Stimulated activated CD8-positive, alpha-beta memory T cell treated with anti-CD3 and anti-CD28 coated beads, Interleukin-4, amount 100 ng/mL, for 4 hours (primary cell): ENCODE measurements at places on chromosomes 3 and 15.

DNA sequence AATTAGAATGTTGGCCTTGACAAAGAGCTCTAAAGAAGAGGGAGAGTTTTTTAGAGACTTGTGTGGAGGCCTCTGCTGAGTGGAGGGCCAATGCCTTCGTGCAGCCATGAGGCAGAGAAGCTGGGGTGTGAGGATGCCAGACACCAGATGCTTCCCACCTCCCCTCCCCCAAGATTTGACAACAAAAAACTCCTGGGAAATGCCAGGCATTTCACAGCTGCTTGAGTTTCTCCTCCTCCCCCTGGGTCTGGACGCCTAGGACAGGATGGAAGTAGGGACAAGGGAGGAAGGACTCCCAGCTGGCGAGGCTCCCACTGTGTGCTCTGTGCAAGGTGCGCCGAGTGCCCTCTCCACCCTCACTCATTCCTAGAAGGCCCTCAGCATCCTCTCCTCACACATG lies 20.1 kb downstream of the TGM4 start:
- DNase-seq = no peak

GRCh38 chr3:190044974-190045373 lies 75.7 kb downstream of the P3H2 start:
- no peak for DNase-seq

- DNase-seq = no peak
Observed at GRCh38 chr15:36617529-36618196, 38.2 kb downstream of the CDIN1 start.

DNA sequence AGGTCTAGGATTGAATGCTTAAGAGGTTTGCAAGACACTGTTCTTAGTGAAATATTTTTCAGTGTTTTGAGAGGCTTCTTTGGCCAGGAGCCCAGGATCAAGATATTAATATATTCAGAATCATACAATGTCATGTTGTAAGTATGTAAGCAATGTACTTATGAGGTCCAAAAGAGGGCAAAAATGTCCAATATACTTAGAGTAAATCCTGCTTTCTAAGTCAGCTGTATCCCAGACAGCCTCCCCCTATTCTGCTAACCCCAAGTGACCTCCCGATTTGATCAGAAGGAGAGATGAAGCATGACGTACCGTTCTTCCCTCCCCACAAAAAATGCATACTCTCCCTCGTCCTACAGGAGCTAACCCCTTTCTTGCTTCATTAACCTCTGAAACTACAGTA lies 70.9 kb downstream of the CHAC1 start:
- DNase-seq = no peak

DNA sequence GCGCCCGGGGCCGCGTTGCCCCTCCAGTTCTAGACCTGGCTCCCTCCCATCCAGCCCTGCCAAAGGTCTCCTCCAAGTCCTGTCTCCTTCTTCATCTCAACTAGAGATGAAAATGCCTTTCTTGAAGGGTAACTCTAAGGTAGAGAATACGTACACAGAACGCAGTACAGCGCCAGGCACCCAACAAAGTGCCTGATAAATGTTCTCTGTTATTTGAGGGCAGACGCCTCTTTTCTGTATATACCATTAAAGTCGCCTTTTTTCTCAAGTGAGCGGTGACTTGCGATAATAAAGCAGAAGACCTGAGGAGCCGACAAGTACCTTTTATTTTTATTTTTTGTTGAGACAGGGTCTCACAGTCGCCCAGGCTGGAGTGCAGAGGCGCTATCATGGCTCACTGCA lies 809 bp downstream of the CRTAP start:
- no peak for DNase-seq
